ENCODE measurements at places on chromosomes 5 and 9.
A peak's percentile ranks its signal among the peaks of the same experiment; 100 is the strongest.

DNA sequence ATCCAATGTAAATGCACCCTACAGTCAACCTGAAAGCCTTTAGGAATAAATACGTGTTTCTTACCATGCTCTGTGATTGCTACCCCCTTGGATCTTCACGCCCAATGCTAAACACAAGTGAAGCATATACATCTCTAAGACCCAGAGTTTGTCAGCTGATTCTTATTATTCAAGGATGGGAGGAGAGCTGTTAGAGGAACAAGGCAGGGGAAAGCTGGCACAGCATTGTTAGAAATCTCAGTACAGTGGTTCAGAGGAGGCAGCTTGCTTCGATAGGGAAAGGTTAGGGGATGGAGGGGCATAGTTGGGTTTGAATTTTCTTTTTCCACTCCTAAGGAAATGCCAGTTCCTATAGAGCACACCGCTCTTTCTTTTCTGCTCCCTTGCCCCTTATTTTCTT is 16.7 kb upstream of the TAF11L2 start:
- DNase-seq, result no peak

DNA sequence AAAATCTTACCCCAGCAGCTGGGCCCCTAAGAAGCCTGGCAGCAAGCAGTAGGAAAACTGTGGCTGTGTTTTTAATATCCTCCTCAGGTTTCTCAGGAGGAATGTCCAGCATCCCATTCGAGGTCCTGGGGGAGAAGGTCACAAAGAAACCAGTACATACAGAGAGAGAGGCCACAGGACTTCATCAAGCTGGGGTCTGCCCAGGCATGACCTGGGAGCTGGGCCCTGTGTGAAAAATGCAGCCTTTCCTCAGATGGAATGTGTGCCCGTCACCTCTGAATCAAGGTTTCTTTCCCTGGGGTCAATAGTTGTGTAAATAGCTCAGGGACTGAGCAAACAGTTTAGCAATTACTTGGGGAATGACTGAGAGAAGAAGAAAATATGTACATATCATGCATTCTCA is 33.9 kb upstream of the RAD23B start:
- DNase-seq, result no peak

DNA sequence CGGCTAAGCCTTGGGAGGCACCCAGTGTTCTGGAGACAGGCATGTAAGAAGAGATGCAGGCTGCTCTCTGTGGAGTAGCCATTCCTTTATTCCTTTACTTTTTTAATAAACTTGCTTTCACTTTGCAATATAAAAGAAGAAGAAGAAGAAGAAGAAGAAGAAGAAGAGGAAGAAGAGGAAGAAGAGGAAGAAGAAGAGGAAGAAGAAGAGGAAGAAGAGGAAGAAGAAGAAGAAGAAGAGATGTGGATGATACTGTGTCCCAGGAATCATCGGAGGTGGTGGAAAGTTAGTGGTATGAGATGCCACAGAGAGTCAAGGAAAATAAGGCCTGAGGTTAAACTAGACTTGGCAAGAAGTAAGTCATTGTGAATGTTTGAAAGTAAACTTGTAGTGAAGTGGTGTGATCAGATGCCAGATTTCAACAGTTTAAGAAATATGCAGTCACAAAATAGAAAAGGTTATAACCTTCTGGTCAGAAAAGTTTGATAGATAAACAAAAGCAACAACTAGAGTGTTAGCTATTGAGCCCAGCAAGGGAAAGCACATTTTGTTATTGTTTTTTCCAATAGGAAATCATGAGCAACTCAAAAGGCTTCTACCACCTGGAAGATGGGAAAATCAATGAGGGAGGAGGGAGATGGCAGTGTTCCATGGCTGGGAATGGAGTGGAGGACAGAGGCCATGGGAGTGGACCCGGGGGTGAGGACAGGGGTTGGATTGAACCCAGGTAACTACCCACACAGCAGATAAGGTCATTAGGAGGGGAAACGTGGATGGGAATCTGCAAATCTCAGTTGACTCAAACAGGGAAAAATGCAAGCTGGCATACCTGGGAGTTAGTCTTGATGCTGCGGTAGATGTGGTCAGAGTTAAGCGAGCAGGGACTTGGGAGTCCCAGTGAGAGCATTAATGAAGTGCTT is 16.8 kb downstream of the AOPEP start:
- no peak for DNase-seq

DNA sequence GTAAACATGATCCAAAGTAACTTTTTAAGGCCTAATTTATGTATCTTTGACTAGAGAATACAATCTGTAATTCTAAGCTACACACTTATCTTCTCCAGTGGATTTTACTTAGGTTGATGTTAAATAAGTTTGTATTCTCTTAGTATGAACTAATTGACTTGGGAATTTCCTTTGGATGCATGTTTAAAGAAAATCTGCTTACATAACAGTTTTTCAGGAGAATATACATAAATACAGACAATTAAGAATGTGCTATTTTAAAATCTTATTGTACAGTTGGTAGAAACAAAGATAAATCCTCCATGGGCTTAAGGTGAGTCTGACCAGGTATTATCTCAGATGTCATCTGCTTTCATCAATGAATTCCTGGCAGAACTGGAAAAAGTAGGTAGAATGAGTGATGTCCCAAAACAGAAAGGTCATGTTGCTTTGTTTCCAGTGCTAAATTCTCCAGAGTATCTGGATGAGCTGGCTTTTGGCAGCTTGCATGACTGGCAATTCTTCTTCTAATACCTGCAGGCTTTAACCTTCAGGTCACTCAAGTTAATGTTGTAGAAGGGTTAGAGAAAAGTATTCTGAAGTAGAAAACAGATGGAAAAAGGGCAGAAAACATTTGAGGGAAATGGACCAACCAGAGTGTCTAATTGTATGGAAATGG is 150.6 kb downstream of the MACIR start:
- DNase-seq, result no peak

DNA sequence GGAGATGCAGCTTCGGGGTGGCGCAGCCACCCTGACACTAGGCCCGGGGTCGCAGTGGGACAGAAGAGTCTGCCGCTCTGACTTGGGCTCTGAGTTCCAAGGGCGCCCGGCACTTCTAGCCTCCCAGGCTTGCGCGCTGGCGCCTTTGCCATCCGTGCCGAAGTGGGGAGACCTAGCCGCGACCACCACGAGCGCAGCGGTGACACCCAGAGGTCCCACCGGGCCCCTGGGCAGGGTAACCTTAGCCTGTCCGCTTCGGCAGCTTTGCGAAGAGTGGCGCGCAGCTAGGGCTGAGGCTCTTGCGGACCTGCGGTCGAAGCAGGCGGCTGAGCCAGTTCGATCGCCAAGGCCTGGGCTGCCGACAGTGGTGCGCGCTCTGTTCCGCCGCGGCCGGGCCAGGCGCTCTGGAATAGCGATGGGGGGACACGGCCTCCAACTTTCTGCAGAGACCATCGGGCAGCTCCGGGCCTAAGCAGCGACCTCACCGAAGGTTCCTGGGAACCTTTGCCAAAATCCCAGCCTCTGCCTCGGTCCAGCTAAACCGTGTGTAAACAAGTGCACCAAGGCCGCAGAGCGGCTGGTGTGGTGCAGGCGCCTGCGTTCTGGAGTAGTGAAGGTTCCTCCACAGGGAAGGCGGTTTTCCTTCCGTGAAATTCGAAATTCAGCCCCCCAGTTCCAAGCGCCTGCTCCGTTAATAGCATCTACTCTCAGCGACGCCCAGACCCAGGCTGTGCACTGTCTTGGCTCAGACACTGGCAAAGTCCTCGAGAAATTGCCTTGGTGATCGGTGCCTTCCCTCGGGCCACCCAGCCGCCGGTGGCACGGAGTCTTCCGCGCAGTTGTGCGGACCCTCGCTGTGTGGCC is 7.4 kb downstream of the TLX3 start:
- DNase-seq, result no peak

- no peak for DNase-seq
These were observed 404.0 kb upstream of the GRIA1 start for GRCh38 chr5:153086486-153086885.

- no peak for DNase-seq
These were observed 23.8 kb downstream of the EQTN start for GRCh38 chr9:27273186-27273585.

DNA sequence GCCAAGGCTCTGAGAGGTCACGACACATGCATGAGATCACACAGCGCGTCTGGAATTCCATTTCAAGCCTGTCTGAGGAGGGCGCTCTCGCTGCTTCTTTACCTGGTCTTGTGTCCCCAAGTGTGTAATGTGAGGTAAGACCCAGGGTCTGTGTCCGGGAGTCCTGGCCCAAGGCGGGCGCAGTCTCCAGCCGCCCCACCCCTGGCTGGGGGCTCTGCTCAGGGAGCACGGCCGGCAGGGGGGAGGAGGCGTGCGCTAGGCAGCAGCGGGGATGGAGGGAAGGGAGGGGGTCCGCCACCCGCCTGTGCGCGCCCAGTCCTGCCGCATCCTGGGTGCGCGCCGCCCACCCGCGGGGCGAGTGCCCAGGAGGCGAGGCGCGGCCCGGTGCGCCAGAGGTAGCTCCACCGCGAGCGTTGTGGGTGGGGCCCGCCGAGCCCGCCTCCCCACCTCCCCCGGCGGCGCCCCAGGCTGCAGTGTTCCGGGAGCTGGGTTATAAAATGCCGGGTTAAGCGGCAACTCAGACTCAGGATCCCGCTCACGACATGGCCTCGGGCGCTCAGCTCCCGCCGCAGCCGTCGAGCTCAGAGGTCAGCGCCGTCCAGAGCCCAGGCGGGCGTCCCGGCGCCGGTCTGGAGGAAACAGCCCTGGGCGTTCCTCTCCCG is at the start of gene CCNI2:
CCNI2 (plus strand) TSS at position 473 of the 662 bp plus-strand sequence; CDS start at position 543, 70 bp downstream.
- peak; percentile 70 for DNase-seq

GRCh38 chr9:125241863-125242739 is 958 bp upstream of the HSPA5 start:
- DNase-seq, result no peak

- DNase-seq, result no peak
These were observed 95.3 kb downstream of the KLF4 start for GRCh38 chr9:107394264-107394663.

DNA sequence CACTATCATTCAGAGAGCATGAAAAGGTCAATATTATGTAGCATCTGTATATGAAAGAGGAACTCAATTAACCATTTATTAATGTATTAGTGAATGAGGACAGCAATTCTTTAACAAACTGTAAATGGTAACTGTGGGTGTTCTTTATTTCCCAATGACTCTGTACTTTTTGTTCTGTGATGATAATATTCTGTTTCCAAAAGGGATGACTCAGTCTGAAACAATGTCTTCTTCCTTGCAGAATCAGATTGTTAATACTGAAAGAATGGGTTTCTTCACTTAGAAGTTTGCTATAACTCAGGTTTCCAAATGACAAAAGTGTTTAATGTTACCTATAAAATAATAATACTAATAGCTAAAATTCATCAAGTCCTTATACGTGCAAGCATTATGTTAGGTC is 1518.7 kb upstream of the WWC1 start:
- no peak for DNase-seq

- DNase-seq, result no peak
These were observed 12.7 kb upstream of the LIFR start for GRCh38 chr5:38569180-38569579.

DNA sequence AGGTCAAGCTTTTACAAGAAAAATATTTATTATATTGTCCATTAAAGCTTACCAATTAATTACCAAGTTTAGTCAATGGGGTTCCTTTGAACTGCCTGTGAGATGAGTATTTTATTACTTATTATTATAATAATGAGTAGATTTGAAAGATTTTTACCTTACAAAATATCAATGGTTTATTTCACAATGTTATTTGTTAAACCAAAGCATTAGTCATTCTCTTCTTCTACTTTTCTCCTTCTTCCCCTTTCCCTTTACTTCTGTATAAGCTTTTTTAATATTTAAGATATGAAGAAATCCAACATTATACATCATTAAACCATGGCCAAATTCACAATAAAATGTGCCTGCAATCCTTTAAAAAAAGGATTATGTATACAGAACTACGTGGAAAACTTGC is 369.5 kb downstream of the ARL15 start:
- DNase-seq, result no peak

DNA sequence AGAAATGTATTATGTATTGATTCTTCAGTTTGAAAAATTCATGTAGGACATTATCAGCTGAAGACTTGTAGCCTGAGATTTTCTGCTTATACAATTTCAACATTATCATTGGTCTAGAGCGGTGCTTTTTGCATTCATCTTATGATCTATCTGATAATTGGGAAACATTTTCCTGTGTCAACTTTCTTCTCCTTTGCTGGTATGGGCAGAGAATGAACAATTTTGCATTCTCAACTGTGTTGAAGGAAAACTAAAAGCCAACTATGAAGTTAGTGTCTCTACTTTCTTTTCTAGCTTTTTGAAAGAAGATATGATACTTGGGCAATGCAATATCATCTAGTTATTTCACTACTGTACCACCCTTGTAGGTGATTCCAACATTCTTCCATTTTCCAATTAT is 10.3 kb downstream of the ZFR start:
- DNase-seq, result no peak

GRCh38 chr9:79176014-79176697 is 395.6 kb upstream of the TLE4 start:
- no peak for DNase-seq

GRCh38 chr9:19998153-19998552 is 209.3 kb upstream of the SLC24A2 start:
- DNase-seq, result peak; percentile 28

DNA sequence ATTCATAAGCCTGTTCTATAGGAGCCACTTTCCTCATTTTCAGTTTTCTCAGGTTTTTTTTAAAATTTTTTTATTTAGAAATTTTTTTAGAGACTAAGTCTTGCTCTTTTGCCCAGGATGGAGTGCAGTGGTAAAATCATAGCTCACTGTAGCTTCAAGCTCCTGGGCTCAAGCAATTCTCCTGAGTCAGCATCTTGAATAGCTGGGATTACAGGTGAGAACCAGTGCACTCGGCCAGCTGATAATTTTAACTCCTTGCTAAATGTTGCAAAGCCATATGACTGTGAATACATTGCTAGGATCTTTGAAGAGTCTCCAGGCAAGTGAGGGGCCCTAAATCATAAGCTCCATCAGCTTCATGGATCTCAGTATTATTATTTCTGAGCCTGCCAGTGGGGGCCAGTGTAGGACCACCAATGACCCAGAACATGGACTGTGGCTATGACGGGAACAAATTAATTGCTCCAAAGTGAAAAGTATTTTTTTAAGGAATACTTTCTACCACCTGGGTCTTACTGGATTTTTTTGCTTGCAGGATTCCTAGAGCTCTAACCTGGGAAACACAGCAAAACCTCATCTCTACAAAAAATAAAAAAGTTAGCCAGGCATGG is 5.7 kb upstream of the GAPVD1 start:
- DNase-seq, result no peak

DNA sequence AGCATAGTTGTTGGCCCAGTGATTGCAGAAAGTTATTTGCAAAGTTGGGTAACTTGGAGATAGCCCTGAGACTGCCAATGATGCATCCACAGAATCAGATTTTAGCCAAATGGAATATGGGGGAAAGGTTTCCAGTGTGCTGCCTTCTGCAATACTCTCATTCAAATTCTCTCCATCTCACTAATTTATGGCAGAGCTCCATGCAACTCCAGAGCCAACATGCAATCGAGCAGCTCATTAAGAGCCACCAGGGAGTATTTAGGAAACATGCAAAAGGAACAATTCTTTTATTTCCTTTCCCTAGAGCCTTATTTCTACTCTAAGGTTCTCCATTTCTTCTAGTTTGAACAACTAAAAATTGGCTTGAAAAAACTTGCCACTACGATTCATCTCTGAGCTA is 135.9 kb upstream of the MARCHF11 start:
- DNase-seq, result no peak
